Sigmoid colon (tissue), 7 donors: ENCODE measurements at places on chromosomes 6 and 20. TPM values are rescaled to one million over a fixed set of nuclear protein-coding genes. Genes with fewer than 3 reads are reported as not detected.

Gene OPN5
- polyA plus RNA-seq: not detected

Gene PGC
- polyA plus RNA-seq: 12.6 TPM

Gene ACSS1
- polyA plus RNA-seq: 20.1 TPM

Gene VWA7
- 6.0 TPM for polyA plus RNA-seq

Gene LY6G6C
- polyA plus RNA-seq: 0.07 TPM

Gene ROMO1
- 332 TPM for polyA plus RNA-seq

Gene ARFGEF2
- 11.4 TPM for polyA plus RNA-seq
